NCI-H1930 (cell line): ENCODE measurements at places on chromosomes 5 and 9.
A peak's percentile ranks its signal among the peaks of the same experiment; 100 is the strongest.

DNA sequence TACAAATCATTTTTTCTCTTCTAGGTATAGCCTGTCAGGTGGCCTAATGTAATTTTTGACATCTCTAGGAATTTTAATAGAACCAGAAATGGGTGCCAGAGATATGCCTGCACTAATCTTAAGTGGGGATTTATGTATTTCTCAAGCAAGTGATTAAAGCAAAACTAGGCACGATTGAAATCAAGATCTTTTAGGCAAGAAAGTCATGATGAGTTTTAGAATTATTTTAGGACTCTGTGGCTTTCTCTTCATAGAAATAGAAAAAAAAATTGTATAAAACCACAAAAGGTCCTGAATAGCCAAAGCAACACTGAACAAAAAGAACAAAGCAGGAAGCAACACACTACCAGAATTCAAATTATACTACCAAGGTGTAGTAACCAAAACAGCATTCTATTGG lies 952 bp upstream of the AMACR start:
- DNase-seq: no peak

GRCh38 chr5:107248066-107248695 lies 422.6 kb downstream of the EFNA5 start:
- no peak for DNase-seq

GRCh38 chr5:126365446-126366198 lies 57.6 kb upstream of the GRAMD2B start:
- DNase-seq: no peak

DNA sequence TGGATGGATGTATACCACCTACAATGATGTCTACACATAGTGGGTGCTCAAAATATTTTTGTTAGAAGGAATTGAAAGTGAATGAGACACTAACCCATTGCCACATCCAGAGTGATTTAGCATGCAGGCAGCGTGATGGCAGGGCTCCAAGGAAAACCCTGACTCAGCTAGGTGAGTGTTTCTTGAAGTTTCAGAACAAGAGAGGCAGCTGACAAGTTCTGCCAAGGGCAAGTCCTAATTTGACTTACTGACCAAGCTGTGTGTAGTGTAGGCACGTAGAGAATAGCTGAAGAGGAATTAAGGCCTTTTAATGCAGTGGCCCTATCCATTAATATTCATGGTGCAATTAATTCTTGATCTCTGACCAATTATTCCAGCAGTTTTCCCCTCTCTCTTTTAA lies 107.8 kb upstream of the ATP10B start:
- DNase-seq: no peak

- DNase-seq: no peak
These were observed 8.7 kb downstream of the STK10 start for GRCh38 chr5:172178991-172179989.

DNA sequence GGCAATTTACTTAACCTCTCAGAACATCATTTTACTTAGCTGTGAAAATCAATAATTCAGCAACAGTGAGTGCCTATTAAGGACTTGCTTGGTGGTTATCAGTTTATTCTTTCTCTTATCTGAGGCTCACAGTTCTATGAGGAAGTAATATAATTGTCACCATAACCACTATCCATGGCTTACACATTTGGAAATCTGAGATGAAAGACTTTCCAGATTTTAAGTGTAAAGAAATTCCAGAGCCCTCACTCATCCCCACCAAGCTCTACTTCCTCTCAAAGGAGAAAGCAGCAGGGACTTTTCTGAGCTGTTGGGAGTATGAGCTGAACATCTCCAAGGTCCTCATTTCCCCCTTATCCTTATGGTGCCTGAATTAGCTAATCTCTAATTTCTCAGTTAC lies 321.5 kb downstream of the FBXL7 start:
- DNase-seq: no peak

- DNase-seq: no peak
These were observed 453.5 kb downstream of the RAB3C start for GRCh38 chr5:59036274-59036961.

DNA sequence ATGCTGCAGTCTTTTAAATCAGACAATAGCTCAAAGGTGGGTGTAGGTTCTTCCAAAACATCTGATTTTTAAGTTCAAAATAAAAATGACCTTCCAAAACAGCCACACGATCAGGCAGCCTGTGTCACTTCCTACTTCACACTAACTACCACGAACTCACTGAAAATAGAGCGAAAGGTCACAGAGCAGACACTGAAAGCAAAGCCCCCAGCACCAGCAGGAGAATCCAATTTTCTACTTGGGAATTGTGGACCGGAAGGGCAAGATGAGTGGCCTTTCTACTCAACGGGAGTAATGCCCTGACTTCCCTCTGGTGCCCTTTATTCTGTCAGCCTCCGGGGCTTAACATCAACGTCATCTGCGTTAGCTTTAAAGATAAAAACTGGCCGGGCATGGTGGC lies 107.8 kb upstream of the FAM120A start:
- no peak for DNase-seq

DNA sequence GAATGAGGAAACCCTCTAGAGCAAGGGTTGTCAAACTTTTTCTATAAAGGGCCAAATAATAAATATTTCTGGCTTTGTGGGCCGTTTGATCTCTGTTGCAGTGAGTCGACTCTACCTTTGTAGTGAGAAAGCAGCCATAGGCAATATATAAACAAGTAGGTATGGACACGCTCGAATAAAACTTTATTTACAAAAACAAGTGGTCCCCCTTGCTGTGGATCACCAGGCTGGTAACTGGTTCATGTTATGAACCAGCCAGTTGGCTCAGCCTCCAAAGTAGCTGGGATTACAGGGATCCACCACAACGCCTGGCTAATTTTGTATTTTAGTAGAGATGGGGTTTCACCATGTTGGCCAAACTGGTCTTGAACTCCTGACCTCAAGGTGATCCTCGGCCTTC lies 118.5 kb downstream of the GPBP1 start:
- DNase-seq: no peak

DNA sequence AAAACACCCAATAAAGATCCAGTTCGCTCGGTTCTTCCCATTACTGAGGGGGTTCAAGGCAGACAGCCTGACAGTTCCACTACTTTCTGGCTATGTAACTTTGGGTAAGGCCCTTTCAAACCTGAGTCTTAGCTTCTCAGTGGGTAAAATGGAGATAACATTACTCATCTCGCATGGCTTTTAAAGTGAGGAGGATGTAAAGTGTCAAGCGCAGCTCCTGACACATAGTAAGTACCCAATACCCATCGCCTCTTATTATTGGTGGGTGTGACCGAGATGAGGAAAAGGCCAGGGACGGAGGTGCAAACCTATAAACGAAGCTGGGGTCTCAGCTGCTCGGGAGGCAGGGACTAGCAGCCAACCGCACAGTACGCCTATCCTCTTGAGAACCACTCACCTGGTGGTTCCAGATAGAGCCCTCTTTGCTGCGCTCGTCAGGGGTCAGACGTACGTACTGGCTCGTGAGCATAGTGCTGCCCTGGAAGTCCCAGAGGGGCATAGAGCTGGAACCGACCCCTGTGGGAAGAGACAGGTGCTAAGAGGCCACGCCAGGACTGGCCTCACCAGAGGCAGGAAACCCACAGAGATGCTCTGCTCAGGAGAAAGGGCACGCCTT lies 584 bp downstream of the LMAN2 start:
- DNase-seq: no peak

- no peak for DNase-seq
These were observed 460.6 kb downstream of the CETN3 start for GRCh38 chr5:89948977-89949376.

GRCh38 chr5:180553530-180553929 lies 37.8 kb downstream of the SCGB3A1 start:
- no peak for DNase-seq

GRCh38 chr9:91765296-91765695 lies 184.7 kb downstream of the ROR2 start:
- no peak for DNase-seq

- DNase-seq: no peak
These were observed 61.4 kb downstream of the SERINC5 start for GRCh38 chr5:80194468-80194867.

DNA sequence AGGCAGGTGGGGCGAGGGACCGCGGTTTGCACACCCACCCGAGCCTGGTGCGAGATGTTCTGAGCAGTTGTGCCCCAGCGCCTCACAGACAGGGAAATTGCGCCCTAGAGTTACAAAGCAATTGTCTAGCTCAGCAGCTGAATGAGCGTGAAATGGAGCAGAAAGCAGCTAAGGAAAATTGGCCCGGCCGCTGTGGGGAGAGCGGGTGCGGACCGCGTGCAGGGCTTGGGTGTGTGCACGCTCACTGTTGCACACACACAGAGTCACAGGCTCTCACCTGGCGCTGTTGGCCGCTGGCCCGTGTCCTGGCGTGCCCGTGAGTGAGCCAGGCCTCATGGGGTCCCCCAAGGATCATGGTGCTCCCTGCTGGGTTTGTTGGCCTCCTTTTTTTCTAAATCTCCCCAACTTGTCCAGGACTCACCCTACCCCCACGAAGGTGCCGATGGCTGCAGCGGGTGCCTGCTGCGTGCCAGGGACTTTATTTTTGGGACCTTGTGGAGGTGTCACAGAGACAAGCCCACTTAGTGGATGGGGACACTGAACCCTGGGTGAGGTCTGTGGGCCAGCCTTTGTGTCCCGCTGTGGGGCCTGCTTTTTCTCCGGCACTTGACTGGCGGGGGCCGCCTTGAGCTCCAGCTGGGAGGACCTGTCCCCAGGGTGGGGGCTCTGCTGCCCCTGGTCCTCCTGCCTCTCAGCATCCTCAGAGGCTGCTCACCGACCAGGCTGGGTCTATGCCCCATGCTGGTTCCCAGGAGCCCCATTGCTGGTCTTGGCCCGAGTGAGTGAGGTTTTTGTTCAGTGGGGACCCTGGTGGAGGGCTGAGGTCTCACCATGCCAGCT lies 5.2 kb downstream of the RXRA start:
- no peak for DNase-seq

GRCh38 chr5:126516133-126516532 lies 78.9 kb downstream of the ALDH7A1 start:
- peak; percentile 27 for DNase-seq

GRCh38 chr9:78863531-78863930 lies 566.6 kb downstream of the PSAT1 start:
- no peak for DNase-seq

DNA sequence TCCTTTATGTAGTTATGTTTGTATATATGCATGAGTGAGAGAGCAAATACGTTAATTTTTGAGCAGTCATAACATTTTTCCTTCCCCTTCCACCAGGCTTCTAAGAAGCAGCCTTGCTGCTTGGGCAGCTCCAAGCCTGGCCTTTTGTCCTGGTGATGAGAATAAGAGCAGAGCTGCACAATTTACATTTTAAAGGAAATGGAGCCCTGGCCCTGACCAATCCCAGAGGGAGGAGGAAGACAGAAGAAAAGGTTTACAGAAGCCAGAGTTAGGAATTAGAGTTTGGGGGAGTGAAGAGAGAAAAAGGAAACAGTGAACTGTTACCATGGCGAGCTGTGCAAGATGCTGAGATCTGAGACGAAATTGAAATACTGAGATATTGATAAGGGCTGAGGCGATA lies 25.3 kb upstream of the EFNA5 start:
- no peak for DNase-seq

- no peak for DNase-seq
These were observed 1742.3 kb upstream of the NUDT12 start for GRCh38 chr5:105304859-105305258.

DNA sequence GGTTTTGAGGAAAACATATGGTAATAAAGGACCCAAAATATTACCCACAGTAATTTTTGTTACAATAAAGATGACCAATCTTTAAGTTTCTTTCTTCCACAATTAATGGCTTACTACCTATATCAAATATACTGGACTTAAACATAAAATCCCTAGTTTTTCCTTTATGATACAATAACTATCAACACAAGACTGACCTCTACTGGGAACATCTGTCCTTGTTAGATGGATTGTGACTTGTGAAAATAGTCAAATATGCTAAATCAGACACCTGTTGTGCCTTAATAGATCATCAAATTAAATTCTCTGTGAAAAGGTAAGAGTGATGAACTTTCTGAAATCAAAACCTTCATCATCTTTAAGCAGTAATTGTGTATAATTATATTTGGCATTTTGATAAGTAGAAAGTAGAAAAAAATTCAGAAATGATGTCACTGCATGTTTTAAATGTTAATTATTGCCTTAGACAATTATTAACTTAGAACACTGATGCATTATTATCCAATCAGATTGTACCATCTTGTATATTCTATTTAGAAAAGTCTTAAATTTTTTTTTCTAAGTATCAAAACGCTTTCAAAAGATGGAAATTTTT lies 113.6 kb downstream of the DEPDC1B start:
- no peak for DNase-seq

- no peak for DNase-seq
These were observed 41.9 kb downstream of the HSDL2 start for GRCh38 chr9:112421771-112422222.

GRCh38 chr5:176675676-176676360 lies 28.5 kb downstream of the TSPAN17 start:
- no peak for DNase-seq

DNA sequence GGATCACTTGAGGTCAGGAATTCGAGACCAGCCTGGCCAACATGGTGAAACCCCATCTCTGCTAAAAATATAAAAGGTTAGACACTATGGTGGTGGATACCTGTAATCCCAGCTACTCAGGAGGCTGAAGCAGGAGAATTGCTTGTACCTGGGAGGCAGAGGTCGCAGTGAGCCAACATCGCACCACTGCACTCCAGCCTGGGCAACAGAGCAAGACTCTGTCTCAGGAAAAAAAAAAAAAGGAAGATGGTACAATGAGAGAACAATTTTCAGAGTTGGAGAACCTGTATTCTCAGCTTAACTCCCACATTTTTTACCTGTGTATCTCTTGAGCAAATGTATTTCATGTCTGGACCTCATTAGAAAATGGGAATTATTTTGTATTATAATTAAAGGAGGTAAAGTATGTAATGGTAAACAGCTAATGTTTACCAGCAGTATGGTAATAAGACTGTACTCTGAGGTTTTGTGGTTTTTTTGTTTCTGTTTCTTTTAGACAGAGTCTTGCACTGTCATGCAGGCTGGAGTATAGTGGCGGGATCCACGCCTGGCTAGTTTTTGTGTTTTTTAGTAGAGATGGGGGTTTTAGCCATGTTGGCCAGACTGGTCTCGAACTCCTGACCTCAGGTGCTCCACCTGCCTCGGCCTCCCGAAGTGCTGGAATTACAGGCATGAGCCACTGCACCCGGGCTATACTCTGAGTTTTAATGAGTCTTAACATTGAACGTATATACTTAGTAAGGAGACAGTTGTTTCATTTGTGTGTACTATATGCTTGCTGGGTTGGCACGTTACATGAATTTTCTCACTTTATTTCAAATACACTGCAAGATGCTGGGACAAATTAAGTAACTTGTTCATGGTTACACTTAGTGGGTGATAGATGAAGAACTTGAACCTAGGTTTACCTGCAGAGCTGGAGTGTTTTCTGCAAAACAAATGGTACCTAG lies 16.2 kb downstream of the UHRF2 start:
- DNase-seq: no peak

- DNase-seq: no peak
These were observed 110.1 kb upstream of the MAP3K1 start for GRCh38 chr5:56705217-56705616.

GRCh38 chr5:93076096-93076495 lies 504.9 kb downstream of the NR2F1-AS1 start:
- DNase-seq: no peak
